ENCODE measurements at places on chromosomes 12 and 14.

- no peak for DNase-seq
These were observed 462.2 kb downstream of the DIO2 start for GRCh38 chr14:79749065-79749464.

GRCh38 chr12:56257491-56258067 lies 605 bp downstream of the ANKRD52 start:
- DNase-seq: no peak

DNA sequence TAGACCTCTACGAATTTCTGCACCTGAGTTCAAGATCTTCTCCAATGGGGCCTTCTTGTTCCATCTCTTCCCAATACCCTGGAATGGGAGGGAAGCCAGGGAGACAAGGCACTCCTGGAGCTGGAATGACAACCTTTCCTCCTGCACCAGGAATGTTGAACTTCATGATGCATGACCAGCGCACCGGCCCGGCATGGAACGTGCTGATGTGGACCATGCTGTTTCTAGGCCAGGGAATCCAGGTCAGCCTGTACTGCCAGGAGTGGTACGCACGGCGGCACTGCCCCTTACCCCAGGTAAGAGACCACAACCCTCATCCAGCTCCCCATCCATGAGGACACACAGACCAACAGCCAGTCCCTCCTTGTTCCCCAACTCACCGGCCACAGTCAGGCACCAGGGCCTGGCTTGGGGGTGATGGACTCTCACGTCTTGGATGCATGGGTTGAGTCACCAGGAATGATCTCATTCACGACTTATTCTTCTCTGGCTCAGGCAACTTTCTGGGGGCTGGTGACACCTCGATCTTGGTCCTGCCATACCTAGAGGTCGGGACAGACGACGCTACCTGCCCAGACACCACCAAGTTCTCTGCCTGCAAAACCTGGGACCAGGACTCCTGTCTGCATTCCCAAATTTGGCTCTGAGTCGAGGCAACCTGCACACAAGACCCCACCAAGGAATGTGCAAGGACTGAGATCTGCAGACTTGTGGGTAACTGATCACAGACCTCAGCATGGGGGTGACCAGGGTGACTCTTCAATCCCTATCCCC lies 20.5 kb downstream of the SOAT2 start:
- DNase-seq: no peak

GRCh38 chr14:52267501-52268278 lies at the start of gene PTGDR:
Gene PTGDR (plus strand): TSS chr14:52267698. CDS start chr14:52267815, 117 bp downstream.
- no peak for DNase-seq

DNA sequence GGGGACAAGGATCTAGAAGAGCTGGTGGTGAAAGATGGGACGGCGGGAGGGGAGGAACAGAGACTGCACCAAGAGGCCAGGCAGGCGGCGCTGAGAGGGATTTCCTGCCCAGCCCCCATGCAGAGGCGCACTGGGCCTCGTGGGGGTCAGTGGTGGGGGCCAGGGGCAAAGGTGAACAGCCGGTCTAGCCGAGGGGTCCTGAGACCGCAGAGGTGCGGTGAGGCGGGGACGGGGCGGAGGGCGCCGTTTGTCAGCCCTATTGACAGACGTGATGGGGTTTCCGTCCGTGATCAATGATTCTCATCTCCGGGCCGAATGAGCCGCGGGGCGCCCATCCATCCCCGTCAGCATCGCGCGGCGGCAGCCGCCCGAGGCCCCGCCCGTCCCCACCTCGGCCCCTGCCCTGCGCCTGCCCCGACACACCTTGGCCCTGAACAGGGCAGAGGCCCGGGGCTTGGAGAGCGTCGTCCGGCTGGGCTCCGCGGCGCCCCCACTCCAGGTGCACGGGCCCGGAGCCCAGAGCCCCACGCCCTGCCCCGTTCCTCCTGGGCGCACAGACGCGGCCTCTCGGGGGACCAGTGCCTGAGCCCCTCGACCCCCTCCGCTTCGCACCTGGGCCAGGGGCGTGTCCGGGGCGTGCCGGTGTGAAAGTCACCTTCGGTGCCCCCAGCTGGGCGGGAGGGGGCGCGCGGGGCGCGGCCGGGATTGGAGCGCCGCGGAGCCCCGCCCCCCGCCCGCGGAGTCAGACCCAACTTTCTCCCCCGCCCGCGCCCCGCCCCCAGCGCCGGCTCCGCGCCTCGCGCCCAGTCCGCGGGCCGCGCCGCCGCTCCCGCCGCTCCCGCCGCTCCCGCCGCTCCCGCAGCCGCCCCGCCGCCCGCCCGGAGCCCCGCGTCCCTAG lies at the start of gene NXPH4:
NXPH4 (plus strand) TSS at position 781 of the 898 bp plus-strand sequence. CDS start 176 bp downstream, outside the sequence.
- no peak for DNase-seq

GRCh38 chr14:81801921-81802320 lies 268.3 kb upstream of the SEL1L start:
- DNase-seq: no peak
